ENCODE measurements at places on chromosomes 6 and 20. TPM values are rescaled to one million over a fixed set of nuclear protein-coding genes. Genes with fewer than 3 reads are reported as not detected.
A peak's percentile ranks its signal among the peaks of the same experiment; 100 is the strongest.

- DNase-seq, result no peak
Measured at GRCh38 chr20:25247518-25247955, 348 bp upstream of the PYGB start.

DNA sequence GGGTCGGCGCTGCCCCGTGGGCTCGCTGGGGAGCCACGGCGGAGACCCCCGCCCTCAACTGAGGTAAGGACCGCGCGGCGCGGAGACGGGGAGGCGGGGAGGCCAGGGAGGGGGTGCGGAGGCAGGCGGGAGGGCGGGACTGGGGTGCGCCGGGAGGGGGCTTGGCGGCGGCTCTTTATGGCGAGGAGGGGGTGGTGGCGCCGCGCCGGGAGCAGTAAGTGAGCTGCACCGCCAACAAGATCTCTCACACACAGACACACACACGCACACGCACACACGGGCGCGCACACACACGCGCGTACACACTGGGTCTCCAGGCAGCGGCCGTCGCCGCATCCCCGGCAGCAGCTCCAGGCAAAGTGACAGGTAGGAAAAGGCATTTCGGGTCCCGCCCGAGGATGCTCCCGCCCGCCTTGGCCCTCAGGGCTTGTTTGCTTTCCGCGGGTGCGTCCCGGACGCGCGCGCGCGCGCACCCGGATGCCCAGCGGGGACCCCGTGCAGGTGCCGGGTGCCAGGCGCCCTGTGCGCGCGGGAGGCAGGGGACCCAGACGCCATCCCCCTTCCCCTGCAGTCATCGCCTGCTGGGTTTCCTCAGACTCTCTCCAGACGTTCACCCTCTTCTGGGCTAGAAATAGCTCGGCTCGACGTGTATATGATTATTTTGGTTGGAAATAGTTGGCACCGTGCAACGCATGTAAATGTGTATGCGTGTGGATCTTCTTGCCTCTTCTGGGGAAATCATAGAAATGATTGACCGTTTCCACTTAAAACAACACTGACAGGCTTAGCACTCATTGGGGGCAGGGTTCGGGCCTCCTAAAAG lies at the start of gene PLCB4:
Gene PLCB4 (plus strand): TSS at position 247 of the 823 bp plus-strand sequence. CDS start 238,728 bp downstream, outside the sequence.
- peak; percentile 26 for DNase-seq

DNA sequence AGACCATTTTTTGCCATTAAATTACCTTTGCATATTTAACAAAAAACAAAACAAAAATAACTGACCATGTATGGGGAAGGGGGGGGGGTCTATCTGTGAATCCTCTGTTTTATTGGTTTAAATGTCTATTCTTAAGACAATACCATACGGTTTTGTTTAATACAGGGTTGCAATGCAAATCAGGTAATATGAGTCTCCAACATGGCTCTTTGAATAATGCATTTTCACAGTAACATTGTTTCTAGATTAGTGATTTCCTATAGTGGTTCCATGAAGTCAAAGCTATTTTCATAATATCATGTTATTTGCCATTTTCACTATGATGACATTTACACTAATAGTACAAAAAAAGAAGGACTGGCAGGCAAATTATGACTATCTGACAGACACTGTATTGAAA lies 64.7 kb upstream of the LYRM2 start:
- no peak for DNase-seq

- no peak for DNase-seq
Measured at GRCh38 chr6:56938649-56939191, 16.2 kb upstream of the BEND6 start.

PLCB4 gene
- not detected for total RNA-seq

DNA sequence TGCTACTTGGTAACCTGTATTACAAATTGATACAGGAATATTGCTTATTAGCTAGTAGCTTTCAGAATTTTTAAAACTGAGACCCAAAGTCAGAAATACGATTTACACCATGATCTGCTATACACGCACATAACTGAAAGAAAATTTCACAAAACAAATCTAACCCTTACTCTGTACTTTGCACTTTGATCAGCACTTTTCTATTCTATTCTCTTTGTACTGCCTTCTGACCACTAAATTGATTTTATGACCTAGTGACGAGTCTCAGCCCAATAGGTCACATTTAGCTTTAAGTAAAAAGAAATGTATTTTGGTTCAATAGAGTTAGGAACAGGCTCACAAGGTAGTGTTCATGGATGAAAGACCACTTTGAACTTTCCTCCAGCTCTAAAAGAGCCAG lies 252.5 kb downstream of the TBX18 start:
- no peak for DNase-seq

DNA sequence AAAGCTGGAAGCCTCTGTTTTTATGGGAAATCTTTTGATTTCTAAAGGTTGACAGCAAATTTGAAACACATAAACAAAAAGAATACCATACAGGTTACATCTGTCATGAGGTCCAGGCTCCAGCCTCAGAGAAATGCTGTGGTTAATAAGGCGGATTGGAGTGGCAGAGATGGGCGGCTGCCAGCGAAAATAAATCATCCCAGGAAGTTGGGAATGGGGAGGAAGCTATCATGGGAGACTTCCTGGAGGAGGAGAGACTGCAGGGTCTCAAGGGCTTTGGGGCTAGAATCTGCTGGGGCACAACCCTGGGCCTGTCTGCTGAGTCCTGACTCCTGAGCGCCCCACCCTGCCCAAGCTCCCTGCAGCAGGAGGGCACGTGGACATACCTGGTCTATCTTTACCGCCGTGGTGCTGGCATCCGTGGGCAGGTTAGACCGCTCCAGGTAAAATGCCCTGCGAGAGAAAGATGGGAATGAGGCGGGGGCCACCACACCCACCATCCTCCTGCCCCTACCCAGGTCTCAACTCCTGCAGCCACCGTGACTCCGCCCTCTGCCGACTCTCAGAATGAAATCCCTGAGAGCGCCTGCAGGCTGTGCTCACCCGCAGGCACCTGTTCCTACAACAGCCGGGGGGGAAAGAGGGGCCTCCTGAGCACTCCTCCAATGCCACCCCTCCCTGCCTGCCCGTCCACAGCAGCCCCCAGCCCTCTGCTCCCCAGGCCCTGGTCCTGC lies 197.3 kb downstream of the PREX1 start:
- no peak for DNase-seq

- no peak for DNase-seq
Measured at GRCh38 chr6:8223678-8224077, 121.3 kb upstream of the EEF1E1 start.

Data from activated naive CD8-positive, alpha-beta T cell treated with anti-CD3 and anti-CD28 coated beads, Interleukin-2, amount 10 ng/mL, durations not matched to agents 7 days and 5 days (primary cell).